ENCODE measurements at places on chromosomes 3 and 15.

- DNase-seq, result no peak
Observed at GRCh38 chr15:88814393-88814792, 11.2 kb downstream of the ACAN start.

GRCh38 chr3:69097407-69098086 lies 12.8 kb downstream of the ARL6IP5 start:
- no peak for DNase-seq

DNA sequence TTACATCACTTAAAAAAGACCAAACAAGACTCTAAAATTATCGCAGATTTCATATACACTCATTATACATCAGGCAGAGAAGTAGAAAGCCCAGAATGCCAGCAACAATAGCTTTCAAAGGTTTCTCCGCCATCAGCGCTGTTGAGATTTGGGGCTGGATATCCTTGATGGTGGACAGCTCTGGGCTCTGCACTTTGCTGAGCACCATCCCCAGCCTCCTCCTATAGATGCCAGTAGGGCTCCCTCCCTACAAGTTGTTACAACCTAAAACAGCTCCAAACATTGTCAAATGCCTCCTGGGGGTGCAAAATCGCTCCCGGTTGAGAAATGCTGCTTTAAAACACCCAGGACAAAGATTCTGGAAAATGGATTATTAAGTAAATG lies 73.5 kb downstream of the ATP10A start:
- DNase-seq, result no peak

DNA sequence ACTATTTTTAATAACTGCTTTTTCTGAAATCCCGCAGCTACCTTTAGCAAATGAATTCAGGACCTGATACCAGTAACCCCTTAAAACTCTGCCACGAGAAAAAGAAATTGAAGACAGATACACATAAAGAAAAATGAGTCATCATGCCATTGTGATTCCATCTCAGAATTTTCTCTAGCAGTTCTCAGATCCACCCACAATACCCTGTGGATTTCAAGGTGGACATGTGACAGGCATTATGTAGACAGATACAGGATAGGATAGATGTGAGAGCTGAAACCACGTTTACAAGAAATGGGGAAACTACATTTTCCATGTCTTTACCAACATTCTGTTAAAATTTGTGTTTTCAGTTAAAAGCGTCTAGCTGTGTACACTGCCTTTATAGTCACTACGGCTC lies 291.9 kb upstream of the NR2F2 start:
- no peak for DNase-seq

GRCh38 chr15:76346669-76347481 lies 10.3 kb downstream of the ISL2 start:
- no peak for DNase-seq

DNA sequence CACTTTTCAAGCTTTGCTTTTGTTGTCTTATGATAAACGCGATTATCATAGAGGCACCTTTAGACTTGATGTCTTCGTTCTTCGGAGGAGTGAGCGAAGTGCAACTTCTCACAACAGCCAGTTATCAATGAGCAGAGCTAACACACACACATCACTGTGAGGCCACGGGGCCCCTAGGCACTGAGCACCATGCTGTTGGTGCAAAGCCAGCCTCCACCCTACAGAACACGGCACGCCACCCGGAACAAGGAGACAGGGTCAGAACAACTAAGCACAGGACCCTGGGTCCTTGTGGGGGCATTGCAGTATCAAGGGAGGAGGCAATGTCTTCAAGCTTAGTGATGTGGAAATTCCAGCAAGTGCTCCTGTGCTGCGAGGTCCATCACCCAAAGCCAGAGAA lies 244.5 kb downstream of the OCA2 start:
- no peak for DNase-seq
